NCI-H1105 treated with DMSO at 0.1 percent for 48 hours (cell line): ENCODE measurements at places on chromosomes 2 and 18.

- DNase-seq, result peak; percentile 86
These were observed 749 bp upstream of the ACVR2A start for GRCh38 chr2:147843864-147844696.

DNA sequence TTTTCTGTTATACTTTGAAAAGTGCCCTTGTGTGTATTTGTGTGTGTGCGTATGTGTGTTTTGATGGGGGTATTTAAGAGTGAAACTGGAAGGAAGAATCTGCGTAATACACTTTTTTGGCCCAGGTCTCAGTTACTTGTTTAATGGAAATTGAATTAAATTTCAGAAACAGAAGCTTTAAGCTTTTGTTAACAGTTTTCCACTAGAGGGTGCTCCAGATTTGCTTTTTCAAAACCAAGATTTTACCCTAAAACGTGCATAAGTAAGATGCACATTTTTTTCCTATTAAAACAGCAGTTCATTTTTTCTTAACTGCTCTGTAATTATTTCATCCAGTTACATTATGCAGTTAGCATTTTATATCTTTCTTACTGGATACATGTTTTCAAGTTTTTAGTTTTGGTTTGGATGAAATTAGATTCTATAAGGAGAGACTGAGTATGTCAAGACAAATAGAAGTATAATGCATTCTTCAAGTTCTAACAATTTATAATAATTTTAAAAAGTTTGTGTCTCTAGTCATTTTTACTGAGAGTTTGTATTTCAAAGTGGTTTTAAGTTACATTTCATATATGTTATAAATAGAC, 97.2 kb downstream of the PIK3C3 start:
- DNase-seq, result peak; percentile 13

- DNase-seq, result no peak
These were observed 63.3 kb upstream of the TTC27 start for GRCh38 chr2:32564417-32565035.

- DNase-seq, result peak; percentile 21
These were observed 108.9 kb downstream of the SATB2 start for GRCh38 chr2:199348871-199349270.

GRCh38 chr2:215929602-215930335, 83.6 kb downstream of the MREG start:
- DNase-seq, result no peak

GRCh38 chr18:32200766-32201165, 10.9 kb downstream of the MEP1B start:
- DNase-seq, result peak; percentile 88

DNA sequence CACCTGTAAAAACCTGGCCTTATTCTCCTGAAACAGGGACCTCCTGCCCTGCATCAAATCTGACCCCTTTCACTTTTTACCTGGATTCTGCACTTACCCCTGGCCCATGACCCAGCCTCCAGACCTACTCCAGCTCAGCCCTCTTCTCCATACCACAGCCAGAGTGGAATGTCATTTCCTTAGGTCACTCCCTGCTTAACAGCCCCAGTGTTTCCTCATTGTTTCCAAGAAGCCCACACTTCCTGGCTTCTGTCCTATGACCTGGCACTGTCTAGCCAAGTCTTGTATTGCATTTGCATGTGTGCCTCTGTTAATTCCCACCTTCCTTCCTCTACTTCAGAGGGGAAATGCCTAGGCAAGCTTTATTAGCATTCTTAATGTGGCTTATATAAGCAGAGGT, 51.4 kb upstream of the TRIB2 start:
- DNase-seq, result no peak

DNA sequence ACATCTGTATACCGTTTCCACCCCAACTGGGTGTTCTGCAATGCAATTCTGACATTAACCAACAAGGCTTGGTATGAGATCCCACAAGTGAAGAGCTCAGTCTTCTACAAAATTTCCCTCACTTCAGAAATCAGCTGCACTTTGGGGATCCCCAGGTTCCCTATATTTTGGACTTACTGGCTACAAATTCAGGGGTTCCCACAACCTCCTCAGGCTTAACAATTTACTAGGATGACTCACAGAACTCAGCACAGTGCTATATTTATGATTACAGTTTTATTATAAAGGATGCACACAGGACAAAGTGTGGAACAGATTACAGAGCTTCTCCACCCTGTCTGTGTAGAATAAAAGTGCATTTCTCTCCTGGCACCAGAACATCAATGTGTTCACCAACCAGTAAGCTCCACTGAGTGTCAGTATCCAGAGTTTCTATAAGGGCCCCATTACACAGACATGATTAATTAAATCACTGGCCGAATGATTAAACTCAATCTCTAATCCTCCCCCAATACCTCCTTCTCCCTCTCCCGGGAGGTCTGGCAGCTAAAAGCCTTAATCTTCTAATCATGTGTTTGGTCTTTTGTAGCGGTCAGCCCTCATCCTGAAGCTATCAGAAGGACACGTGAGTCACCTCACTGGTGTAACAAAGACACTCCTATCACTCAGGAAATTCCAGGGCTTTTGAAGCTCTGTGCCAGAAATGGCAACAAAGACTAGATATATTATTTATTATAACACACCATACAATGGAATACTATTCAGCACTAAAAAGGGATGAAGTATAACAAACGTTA, 84.6 kb downstream of the SLC66A3 start:
- no peak for DNase-seq

- DNase-seq, result no peak
These were observed 20.0 kb downstream of the ZNF521 start for GRCh38 chr18:25332002-25332401.

DNA sequence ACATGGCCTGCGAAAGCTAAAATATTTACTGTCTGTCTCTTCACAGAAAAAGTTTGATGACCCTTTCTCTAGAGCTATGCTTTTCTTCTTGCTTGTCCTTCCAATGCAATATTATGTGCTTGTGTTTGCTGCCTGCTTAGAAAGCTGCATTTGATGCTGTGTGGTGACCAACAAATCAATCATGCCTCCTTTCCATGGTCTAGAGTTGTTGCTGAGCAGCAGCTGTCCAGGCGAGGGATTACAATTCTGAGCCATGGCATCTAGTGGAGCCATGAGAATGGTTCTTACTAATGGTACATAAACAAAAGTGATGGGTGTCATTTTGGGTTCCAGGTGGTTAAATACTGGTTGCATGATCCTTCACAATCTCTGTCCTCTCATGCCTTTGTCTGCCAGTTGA, 1142.1 kb downstream of the DPP10 start:
- DNase-seq, result no peak

DNA sequence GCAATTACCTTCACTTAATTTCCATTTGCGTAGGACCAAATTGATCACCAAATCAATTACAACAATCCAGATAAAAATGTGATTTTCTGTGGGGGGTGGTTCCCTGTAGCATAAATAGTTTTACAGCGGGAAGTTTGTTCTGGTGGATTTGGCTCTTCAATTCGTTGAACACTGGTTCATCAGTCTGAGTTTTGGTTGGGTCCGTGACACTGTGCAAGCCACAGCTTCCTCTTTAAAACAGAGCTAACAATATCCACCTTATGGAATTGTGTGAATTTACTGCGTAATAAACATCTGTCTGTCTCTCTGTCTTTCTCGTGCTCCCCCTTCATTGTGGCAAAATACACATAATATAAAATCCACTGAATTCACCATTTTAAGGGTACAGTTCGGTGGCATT, 310.8 kb downstream of the TGIF1 start:
- no peak for DNase-seq

DNA sequence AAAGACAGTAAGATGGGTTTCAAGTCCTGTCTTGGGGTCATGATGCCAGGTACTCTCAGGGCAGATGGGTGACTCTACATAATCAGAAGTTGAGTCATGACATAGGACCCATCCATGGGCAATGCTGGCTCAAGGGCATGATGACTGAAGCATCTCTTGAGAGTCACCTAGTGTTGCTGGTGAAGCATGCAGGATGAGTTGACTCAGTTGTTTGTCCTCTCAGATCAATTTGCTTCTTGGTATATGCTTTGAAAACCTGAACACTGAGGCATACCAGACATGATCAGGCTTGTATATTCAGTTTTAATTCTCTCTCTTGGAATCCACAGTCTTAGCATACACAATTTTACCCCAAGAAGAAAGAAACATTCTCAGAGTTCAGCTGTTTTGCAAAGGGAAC, 658.9 kb upstream of the NXPH2 start:
- DNase-seq, result no peak

- DNase-seq, result no peak
These were observed 192.8 kb downstream of the AGPS start for GRCh38 chr2:177585234-177585863.

- no peak for DNase-seq
These were observed 166.6 kb downstream of the TNS1 start for GRCh38 chr2:217835931-217836891.

GRCh38 chr2:10329880-10330699, 27.4 kb downstream of the HPCAL1 start:
- no peak for DNase-seq

GRCh38 chr2:240277807-240278522, 137.5 kb upstream of the OTOS start:
- DNase-seq, result no peak

DNA sequence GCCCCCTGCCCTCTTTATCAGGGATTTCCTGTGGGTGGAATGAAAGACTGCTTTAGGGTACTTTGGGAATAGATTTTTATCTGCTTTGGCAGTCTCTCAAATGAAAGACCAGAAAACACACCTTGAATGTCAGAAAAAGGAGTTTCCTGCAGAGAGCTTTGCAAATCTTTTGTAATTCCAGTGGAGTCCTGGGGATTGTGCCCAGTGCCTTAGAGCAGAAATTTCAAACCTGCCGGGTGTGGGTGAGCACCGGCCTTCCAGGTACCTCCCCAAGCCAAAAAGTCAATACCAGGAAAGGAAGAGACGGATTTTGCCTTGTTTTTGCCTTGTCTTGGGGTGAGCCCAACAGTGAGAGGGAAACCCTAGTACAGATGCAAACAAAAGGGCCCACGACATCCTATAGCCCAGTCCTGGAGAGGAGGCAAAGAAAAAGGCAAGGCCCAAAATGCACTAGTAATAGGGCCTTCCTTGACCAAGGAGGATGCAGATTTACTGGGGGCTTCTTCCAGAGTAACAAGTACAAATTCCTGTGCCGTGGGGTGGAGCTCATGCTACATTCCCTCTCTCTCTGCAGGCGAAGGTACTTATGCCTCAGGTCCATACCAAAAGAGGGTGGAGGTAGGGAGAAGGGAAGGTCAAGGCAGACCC, 36.4 kb downstream of the FOXI3 start:
- no peak for DNase-seq

DNA sequence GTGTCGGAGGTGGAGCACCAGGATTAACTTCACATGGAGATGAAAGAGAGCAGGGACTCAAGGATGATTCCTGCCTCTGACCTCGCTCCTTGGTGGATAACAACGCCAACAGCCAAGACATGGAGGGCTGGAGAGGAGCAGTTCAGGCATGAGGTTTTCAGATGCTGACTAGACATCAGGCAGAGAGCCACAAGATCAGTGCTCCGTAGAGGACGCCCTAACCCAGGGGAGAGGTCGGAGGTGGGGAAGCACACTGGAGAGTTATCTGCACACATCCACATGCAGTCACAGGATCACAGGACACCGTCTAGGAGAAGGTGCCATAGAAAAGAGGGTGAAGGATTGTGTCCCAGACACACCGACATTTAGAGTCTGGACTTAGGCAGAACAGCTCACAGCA, 344.3 kb downstream of the EIPR1 start:
- DNase-seq, result no peak

- no peak for DNase-seq
These were observed 222.1 kb downstream of the LPIN1 start for GRCh38 chr2:11968521-11968920.
